ENCODE measurements at places on chromosomes 7 and 10.

- no peak for DNase-seq
Observed at GRCh38 chr7:151317936-151318335, 23.7 kb upstream of the NUB1 start.

- DNase-seq: no peak
Observed at GRCh38 chr7:4198301-4198700, 483.8 kb upstream of the FOXK1 start.

- peak; percentile 96 for DNase-seq
Observed at GRCh38 chr7:75776295-75776971, 4.4 kb upstream of the CCL26 start.

- no peak for DNase-seq
Observed at GRCh38 chr10:105288026-105288425, 646.9 kb downstream of the SORCS3 start.

DNA sequence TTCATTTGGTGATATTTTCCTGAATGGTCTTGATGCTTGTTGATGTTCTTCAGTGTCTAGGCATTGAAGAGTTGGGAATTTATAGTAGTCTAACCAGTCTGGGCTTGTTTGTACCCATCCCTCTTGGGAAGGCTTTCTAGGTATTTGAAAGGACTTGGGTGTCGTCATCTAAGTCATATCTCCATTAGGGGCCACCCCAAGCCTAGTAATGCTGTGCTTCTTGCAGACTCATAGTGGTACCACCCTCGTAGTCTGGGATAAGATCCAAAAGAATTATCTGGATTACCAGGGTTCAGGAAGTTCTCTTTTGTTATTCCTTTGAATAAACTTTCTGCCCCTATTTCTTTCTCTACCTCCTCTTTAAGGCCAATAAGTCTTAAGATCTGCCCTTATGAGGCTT lies 319.4 kb upstream of the MYO3A start:
- DNase-seq: no peak

DNA sequence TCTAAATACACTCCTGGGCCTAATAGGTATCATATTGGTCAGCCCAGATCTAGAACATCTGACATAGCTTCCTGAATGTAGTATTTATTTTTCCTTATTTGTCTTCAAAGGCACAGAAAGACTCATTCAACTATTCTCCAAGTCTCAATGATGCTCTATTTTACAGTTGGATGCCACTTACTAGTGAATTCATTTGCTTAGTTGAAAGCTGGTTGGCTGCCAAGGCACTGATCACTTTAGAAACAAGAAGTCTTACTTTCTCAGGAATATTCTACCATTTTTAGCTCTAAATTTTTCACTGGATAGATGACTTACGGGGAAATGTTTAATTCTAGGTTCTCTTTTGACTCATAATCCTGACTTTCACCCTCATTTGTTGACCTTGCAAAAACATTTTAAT lies 863.4 kb downstream of the SORCS1 start:
- no peak for DNase-seq

DNA sequence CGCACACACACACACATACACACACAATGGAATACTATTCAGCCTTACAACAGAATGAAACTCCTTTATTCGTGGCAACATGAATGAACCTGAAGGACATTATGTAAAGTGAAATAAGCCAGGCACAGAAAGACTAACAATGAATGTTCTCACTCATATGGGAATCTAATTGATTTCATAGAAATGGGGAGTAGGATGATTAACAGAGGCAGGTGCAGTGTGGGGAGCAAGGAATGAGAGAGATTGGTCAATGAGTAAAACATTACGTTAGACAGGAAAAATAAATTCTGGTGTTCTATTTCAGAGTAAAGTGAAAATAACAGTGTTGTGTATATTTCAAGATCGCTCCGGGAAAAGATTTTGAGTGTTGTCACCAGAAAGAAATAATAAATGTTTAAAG lies 694.5 kb downstream of the NXPH1 start:
- DNase-seq: no peak
